ENCODE measurements at places on chromosomes 16 and 17.

DNA sequence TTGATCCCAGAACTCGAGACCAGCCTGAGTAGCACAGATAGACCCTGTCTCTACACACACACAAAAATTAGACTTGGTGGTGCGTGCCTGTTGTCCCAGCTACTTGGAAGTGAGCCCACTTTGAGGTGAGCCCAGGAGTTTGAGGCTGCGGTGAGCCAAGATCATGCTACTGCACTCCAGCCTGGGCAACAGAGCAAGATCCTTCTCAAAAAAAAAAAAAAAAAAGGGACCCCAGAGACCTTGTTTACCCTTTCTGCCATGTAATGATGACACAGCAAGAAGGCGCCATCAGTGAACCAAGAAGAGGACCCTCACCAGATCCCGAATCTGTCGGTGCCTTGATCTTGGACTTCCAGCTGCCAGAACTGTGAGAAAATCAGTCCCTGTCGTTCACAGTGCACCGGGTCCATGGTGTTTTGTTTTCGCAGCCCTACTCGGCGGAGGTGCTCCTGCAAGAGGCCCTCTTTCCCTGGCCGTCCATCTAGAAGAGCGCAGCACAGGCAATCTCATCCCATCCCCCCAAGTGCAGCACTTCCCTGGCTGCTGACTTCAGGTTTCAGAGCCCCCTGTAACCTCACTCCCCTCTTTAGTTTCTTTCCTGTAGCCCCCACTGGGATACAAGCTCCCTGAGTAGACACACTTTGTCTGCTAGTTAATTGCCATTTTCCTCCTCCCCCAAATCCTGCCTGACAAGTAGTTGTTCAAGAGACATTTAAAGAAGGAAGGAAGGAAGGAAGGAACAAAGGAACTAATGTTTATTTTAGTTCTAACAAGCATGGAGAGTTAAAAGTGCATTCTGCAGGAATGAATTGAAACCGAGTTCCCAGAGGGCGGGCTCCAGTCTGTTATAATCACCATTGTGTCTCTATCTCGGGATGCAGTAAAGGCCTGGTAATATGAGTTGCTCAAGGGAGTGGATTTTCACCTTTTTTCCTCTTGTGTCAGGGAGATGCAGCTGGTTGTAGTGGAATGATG lies 115.3 kb downstream of the SNX29 start:
- DNase-seq: no peak

DNA sequence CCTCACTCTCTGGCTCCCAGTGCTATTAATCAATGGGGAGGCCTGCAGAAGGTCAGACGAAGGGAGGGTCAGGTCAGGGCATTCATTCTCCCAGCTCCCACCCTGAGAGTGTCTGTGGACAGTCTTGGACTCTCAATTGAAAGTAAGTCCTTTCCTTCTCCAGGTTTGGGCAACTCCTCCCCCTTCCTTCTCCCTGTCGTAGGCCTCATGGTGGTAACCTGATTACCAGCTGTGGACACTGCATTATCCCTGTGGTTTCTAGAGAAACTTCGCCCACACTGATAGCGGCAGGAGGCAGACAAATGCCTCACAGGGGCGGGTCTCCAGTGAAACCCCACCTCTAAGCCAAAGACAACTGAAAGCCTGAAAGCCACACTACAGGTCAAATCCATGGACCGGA lies 57.7 kb upstream of the SLC25A19 start:
- peak; percentile 78 for DNase-seq

GRCh38 chr17:41667280-41668041 lies 21.2 kb upstream of the EIF1 start:
- DNase-seq: no peak

GRCh38 chr16:15650698-15651171 lies 690 bp downstream of the NDE1 start:
- DNase-seq: peak; percentile 44

- peak; percentile 6 for DNase-seq
Measured at GRCh38 chr17:49890077-49890821, 42.4 kb upstream of the TAC4 start.

GRCh38 chr17:73940511-73940910 lies 263.0 kb upstream of the RPL38 start:
- no peak for DNase-seq

DNA sequence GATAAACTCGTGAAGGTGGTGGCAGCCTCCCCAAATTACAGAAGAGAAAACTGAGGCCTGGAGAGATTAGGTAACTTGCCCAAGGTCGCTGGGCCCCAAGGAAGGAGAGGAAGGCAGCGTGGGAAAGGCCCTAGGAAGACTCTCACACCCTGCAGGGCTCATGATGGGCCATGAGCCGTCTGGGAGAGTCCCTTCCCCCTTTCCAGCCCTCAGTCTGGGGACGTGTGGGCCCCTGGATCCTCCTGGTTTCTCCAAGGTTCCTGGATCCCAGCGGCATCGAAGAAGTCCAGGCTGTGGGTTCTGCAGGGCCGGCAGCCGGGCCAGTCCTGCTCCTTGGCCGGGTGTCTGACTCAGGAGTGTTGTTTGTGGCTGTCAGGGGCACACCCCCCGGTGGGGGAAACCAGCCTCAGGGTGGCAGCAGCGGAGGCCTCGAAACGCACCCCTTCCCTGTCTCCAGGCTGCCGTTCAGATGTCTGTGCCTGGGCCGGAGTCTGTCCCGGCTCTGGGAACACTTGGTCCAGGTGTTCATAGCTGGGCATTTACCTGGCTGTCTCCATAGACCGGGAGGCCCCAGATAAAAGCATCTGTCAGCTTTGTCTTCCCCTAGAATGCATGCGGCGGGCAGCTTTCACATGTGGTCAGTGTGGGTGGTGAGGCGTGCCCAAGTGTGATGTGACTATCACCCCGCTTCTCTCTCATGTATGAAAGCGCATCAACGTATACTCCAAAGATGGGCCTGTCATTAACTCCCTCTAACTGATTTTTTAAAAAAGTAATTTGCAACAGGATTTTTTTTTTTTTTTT lies 3.7 kb upstream of the RAP1GAP2 start:
- DNase-seq: no peak

- no peak for DNase-seq
Measured at GRCh38 chr17:21172846-21173245, 41.1 kb downstream of the TMEM11 start.

- no peak for DNase-seq
Measured at GRCh38 chr16:31428638-31429247, 583 bp upstream of the COX6A2 start.

- DNase-seq: peak; percentile 84
Measured at GRCh38 chr16:15427648-15428239, 6.6 kb upstream of the BMERB1 start.
